ENCODE measurements at places on chromosomes 12 and 14. TPM values are rescaled to one million over a fixed set of nuclear protein-coding genes. Genes with fewer than 3 reads are reported as not detected.

Gene GDF3
- not detected for polyA plus RNA-seq

Gene ALX1
- not detected for polyA plus RNA-seq

Gene CRACR2A
- 12.0 TPM for polyA plus RNA-seq

Gene NAA25
- polyA plus RNA-seq = 8.0 TPM

Gene FAM186B
- polyA plus RNA-seq = not detected

Gene RAP1B
- polyA plus RNA-seq = 445 TPM

Gene SLC5A8
- polyA plus RNA-seq = not detected

Gene RTL1
- not detected for polyA plus RNA-seq

Gene ZDHHC22
- polyA plus RNA-seq = not detected

Gene GNB3
- not detected for polyA plus RNA-seq

Gene DAO
- not detected for polyA plus RNA-seq

Gene CACNB3
- 2.3 TPM for polyA plus RNA-seq

Gene PCK2
- 29.2 TPM for polyA plus RNA-seq

Measured in CD4-positive, CD25-positive, alpha-beta regulatory T cell (primary cell).